COR-L47 (cell line): ENCODE measurements at places on chromosomes 4 and X.

- DNase-seq = no peak
Measured at GRCh38 chrX:141609111-141609510, 19.6 kb downstream of the SPANXA2 start.

DNA sequence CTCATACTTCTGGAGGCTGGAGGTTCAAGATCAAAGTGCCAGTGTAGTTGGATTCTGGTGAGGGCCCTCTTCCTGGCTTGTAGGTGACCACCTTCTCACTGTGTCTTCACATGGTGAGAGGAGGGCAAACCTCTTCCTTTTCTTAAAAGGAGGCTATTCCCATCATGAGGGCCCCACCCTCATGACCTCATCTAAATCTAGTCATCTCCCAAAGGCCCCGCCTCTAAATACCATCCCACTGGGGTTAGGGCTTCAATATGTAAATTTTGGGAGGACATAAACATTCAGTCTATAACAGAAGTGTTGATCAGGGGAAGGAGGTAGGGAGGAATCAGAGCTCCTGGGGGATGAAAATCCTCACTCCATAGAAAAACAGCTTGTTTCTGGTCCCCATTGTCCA lies 60.8 kb upstream of the DIPK2B start:
- DNase-seq = no peak

- DNase-seq = no peak
Measured at GRCh38 chr4:187632260-187632995, 363.1 kb upstream of the ZFP42 start.

GRCh38 chr4:110629780-110630687 lies 7.2 kb upstream of the PITX2 start:
- DNase-seq = no peak

- DNase-seq = no peak
Measured at GRCh38 chrX:123504047-123504446, 228.8 kb downstream of the THOC2 start.

DNA sequence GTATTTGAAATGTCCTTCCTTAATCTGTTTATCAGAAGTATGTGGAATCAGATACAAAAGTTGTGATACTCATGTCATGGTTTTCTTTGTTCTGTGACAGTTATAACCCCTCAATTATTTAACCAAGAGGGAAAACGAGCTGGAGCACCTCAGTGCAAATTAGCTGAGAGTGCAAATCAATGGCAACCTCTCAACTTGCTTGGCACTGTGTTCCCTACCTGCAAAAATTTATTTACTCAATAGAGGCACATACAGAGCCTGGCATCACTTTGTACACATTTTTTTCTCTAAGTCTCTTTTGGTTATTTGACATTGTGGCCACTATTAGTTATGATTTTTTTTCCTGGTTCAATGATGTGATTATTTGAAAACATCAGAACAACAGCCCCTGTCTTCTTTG lies 186.2 kb downstream of the STIM2 start:
- no peak for DNase-seq
